ENCODE measurements at places on chromosomes 13 and 19.

DNA sequence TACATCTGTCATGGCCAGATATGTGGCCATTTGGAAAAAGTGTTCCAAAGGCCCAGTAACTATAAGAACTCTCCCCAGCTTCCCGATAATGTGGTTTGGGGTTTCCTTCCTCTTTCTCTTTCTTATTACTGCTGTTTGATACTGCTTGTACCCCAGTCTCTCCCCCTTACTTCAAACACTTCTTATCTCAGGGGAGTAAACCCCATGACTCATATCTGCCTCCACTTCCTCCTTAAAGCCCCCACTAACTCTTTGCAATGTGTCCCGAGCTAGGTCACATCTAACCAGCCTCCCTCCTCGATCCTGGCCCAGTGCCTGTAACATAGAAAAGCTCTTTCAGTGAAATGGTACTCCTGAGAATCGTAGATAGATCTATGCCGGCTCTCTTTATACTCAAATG is 82.4 kb upstream of the STARD13 start:
- DNase-seq: no peak

GRCh38 chr13:27466513-27466912 is 16.1 kb upstream of the MTIF3 start:
- DNase-seq: no peak

DNA sequence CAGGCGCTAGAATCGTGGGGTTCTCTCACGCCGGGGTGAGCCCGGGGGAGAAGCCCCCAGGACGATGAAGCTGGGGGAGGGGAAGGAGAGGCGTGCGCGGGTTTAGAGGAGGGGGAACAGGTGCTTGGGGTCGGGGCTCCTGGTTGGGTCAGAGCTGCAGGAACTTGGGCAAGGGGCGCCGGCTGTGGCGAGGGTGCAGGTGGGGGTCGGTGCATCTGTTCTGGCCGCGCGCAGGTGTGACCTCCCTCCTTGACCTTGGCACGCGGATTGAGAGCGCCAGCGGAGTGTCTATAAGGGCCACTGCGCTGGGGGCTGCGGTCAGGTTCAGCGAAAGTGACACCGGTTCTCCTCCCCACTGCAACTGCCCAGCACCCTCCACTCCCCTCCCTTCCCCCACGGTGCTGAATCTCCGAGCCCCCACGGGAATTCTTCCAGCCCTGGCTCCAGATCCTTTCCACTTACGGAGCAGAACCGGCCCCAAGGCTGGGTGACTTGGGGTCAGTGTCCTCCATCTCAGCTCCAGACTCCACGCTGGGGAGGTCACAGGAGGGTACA is 618 bp downstream of the TMEM38A start:
- no peak for DNase-seq

- no peak for DNase-seq
Measured at GRCh38 chr19:3053218-3053621, 9.1 kb downstream of the TLE5 start.

GRCh38 chr13:45240143-45240542 is 39.3 kb upstream of the KCTD4 start:
- no peak for DNase-seq

DNA sequence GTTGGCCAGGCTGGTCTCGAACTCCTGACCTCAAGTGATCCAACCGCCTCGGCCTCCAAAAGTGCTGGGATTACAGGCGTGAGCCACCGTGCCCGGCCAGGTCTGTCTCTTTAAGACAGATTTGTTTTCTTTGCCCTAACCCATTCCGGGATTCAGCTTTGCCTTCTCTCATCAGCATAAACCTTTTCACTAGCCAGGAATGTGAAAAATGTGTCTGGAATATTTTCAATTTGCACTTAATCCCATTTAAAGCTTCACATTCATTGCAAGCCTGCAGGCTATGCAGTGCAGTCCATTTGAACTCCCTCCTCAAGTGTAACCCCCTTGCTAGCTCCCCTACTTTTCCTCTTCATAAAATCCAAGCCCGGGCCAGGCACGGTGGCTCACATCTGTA is 880 bp upstream of the TMEM160 start:
- DNase-seq: no peak
